ENCODE measurements at places on chromosomes 3 and 15.

DNA sequence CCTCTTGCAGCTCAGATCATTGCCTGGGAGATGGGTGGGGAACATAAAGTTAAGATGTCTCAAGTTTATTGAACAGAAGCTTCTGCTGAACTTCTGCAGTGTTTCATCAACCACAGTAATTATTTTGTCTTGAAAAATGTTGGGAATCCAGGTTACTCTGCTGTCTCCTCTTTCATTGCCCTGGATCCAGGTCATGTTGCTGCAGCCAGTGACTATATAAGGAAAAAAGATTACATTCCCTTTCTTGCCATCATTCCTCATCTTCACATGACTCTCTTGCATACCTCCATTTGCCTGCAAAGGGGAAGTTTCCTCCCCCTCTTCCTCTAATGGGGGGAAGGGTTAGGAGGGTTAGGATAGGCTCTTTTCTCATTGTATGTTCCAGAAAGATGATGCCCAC, 15.1 kb downstream of the GMNC start:
- DNase-seq, result no peak

- DNase-seq, result no peak
Observed at GRCh38 chr15:77819048-77819850, 186.5 kb upstream of the LINGO1 start.

DNA sequence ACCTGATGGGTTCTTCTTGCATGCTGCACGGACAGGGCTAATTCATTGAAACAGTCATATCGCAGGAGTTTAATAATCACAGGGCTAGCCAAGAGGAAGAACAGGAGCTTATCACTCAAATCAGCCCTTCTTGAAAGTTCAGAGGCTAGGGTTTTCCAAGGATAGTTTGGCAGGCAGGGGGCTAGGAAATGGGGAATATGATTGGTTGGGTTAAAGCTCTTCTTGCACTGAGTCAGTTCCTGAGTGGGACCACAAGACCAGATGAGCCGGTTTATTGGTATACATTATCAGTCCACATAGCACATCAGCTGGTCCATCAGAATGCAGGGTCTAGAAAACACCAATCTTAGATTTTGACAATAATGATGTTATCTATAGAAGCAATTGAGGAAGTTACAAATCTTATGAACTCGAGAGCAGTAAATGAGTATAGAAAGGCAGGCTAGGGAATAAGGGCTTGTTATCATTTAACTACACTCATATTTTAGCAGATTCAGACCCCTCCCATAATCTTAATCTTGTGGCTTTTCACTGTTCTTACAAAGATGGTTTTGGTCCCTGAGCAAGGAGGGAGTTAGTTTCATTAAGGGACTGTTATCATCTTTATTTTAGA, 58.1 kb upstream of the SLC25A36 start:
- DNase-seq, result no peak

GRCh38 chr3:29890801-29891200, 609.9 kb downstream of the RBMS3 start:
- no peak for DNase-seq

GRCh38 chr3:77296527-77296926, 256.6 kb downstream of the ROBO2 start:
- DNase-seq, result no peak

DNA sequence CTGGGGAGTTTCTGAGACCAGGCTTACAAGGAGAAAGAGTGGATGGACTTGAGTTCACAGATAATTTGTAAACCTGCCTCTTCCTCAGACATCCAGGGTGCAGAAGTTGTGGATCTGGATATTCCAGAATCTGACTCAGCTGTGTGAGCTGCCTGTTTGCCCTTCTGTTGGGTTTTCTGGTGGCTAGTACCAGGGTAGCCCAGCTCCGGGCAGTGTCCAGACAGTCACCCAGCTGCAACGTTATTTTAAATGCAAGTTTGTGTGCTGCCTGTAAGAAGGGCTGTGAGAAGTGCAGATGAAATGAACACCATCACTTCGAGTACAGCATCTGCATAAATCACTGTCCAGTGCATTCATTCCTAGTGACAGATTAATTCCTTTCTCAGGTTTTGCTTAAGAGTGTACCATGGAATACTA, 1053.0 kb downstream of the TUSC7 start:
- no peak for DNase-seq

GRCh38 chr3:167113035-167113830, 266.9 kb downstream of the ZBBX start:
- no peak for DNase-seq

GRCh38 chr15:75821786-75822345, 21.4 kb upstream of the UBE2Q2 start:
- no peak for DNase-seq

DNA sequence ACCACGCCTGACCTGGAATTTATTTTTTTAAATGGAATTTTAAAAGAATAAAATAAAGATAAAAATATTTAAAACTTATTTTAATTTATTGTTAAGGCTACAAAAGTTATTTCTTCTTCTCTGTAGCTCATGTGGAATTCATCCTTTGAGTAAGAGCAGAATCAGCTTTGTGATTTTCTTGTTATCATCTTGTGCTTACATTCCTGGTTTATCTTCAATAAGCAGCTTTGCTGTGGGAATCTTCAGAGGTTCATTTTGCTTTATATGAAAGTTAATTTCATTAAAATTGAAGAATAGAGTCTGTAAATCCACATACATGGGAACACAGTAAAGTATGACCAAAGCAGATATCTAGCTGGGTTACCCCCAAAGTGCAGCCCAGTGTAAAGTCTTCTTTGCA, 35.4 kb upstream of the ARL8B start:
- DNase-seq, result no peak

GRCh38 chr3:46905213-46905560, 27.7 kb downstream of the PTH1R start:
- no peak for DNase-seq
